ENCODE measurements at places on chromosomes 6 and 20. TPM values are rescaled to one million over a fixed set of nuclear protein-coding genes. Genes with fewer than 3 reads are reported as not detected.

DNA sequence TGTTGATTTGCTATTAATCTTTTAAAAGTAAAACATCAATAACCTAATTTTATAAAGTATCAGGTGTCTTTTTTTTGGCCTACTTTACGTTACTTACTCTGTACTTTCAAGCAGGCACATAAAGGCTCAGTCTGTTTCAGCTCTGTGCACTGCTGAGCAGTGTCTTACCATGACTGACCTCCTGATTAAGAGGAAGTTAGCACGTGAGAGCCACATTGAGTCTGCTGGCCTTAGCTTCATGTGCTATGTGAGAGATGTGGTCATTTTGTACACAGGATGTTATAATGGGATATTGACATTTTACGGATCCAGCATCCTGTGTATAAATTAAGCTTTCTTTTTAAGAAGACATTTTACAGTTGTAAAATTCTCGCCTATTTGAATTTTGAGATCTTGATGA lies 31.9 kb downstream of the ARID1B start:
- no peak for DNase-seq

- no peak for DNase-seq
These were observed 81.4 kb downstream of the NINL start for GRCh38 chr20:25503936-25504335.

GRCh38 chr20:46158476-46158987 lies 40.4 kb downstream of the CD40 start:
- no peak for DNase-seq

DNA sequence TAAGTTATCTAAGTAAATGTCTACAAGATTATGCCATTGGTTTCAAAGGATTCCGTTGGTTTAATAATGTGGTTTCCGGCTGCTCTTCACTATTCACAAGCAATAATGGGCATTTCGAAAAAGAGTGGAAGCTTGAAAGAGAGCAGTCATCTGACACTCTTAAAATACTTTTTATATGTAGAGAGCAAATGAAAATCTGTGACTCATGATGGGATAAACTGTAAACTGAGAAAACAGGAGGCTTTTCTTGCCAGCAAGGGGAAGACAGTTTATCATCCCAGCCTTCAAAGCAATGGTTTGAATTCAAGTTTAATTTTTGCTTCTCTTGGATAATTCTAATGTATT lies 145.7 kb downstream of the KHDC1L start:
- DNase-seq, result no peak

GRCh38 chr6:53056273-53056672 lies 8.9 kb upstream of the FBXO9 start:
- no peak for DNase-seq

DNA sequence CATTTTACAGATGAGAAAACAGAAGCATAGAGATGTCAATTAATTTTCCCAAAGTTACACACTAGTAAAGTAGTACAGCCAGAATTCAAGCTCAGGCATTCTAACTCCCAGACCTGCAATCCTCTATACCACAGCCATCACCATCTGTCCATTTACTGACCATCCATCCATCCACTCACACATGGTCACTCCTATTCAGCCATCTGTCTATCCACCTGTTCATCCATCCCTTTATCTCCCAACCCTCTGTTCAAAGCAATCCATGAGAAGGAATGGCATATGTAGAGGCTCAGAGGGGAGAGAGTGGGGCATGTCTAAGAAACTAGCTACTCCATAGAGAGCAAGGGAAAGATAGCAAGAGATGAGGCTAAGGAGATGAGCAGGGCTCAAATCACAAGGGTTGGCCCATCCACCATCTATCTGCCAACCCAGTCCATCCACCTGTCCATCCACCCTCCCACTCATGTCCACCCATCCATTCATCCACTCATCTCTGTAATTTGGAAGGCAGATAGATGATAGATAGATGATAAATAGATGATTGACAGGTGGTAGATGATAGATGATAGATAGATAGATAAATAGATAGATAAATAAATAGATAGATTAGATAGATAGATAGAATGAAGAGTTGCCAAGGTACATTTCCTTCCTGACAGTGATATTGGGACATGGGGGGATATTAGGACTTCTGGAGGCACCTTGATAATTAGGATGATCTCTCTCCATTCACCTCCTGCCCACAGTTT lies 12.2 kb upstream of the C6orf132 start:
- no peak for DNase-seq

DNA sequence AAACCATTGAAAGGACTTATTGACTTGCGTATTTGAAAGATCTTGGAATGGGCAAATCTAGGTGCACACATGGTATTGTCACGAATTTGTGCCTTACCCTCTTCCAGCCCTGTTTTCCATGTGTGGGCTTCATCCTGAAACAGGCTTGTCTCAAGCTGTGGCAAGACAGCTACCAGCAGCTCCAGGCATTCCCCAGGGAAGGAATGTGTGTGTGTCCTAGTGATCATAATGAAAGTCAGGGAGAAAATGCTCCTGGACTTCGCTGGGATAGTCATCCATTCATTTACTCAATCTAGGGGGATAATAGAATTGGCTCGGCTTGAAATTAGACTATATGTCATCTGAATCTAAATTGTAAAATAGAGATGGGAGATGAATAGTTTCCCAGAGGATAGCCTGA lies 676.2 kb downstream of the CBLN4 start:
- DNase-seq, result no peak

Gene PPIL1
- total RNA-seq, result 17.4 TPM

Gene C6orf141
- 1.4 TPM for total RNA-seq
